ENCODE measurements at places on chromosomes 1 and 21.

- peak; percentile 58 for DNase-seq
Observed at GRCh38 chr1:65075123-65075976, 72.7 kb upstream of the AK4 start.

GRCh38 chr1:175200678-175201521 is 8.3 kb upstream of the KIAA0040 start:
- DNase-seq, result no peak

GRCh38 chr1:193141804-193142203 is 20.0 kb downstream of the CDC73 start:
- DNase-seq, result no peak

- no peak for DNase-seq
Observed at GRCh38 chr1:160567858-160568682, 11.2 kb downstream of the CD84 start.

- DNase-seq, result peak; percentile 88
Observed at GRCh38 chr1:223771814-223772770, 59.8 kb downstream of the CAPN2 start.

DNA sequence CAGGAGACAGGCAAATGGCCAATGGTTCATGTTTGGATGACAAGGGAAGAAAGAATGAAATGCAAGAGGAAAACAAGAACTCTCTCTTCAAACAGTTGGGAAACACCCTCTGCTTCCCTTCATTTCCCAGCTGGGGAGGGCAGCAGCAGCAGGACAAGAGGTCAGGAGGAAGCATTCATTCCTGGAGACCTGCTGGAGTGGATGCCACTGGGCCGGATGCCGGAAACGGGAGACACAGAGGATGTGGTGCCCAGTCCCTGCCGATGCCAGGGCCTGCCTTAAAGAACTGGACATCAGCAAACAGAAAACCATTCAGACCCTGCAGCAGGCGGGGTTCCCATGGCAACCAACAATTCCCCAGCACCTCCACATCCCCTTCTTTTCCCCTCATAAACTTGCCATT is 102.3 kb upstream of the ZNF648 start:
- no peak for DNase-seq

DNA sequence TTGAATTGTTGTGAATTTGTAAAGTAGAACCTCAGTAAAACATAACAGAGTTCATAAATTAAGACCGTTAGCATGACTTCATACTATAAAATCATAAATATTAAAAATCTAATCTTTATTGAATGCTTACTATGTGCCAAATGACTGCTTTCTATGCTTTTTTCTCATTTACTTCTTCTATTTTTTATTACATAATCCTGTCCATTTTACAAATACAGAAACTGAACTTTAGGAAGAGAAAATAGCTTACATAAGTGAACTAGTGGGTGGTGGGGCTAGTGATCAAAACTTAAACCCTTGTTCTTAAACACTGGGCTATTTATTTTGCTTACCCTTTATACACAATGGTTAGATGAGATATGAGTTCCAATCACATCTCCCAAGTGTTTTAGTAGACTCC is 122.3 kb downstream of the ZC3H11B start:
- no peak for DNase-seq

GRCh38 chr1:167109125-167109524 is 15.2 kb downstream of the STYXL2 start:
- DNase-seq, result peak; percentile 67

DNA sequence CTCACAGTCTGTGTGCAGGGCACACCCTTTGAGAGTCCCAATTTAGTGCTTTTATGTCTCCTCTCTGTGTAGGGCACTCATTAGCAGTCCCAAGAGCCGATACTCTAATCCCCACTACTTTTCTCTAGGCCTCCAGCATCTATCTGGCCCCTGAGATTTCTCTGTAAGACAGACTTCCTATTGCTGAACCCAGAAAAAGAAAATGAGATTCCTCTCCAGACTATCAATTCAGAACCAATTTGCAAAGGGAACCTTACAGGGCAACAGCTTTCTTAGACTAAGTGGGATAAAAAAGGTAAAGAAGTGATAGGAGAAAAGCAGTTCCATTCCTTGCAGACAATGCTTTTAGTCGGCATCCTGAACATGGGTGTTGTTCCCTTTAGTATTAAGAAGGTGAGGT is 172.2 kb downstream of the EDEM3 start:
- DNase-seq, result no peak

GRCh38 chr1:245129319-245130240 is 25.2 kb upstream of the KIF26B start:
- peak; percentile 5 for DNase-seq

DNA sequence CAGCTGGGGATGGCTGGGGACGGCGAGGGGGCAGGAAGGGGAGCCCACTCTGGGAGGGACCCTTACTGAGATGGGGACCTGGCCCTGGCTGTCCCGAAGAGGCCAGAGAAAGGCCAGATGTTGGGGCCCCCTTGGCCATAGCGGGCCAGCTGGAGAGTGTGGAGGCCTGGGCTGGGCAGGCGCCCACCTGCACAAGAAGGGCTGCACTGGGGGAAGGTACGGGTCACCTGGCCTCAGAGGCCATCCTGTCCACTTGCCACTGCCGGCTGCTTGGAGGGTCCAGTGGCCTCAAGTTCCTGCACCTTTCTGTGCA is 5.0 kb upstream of the PLCH2 start:
- no peak for DNase-seq

DNA sequence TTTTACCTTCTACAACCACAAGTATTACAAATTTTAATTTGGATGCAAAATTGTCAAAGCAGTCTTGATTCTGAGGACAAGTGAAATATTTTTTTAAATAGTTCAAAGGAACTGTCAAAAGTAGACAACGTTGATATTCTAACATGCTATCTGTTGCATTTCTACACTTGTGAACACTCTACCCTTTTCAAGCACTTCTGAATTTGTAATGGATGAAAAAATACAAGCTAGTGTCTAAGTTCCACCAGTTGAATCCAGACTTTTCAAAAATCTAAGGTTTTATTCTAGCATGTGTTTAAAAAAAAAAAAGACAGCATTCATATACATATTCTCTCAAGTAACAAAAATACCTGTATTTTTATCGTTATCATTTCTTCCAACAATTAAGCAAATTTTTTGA is 2.1 kb downstream of the ARID4B start:
- DNase-seq, result no peak

GRCh38 chr1:44361478-44361877 is 6.4 kb upstream of the ERI3 start:
- no peak for DNase-seq

DNA sequence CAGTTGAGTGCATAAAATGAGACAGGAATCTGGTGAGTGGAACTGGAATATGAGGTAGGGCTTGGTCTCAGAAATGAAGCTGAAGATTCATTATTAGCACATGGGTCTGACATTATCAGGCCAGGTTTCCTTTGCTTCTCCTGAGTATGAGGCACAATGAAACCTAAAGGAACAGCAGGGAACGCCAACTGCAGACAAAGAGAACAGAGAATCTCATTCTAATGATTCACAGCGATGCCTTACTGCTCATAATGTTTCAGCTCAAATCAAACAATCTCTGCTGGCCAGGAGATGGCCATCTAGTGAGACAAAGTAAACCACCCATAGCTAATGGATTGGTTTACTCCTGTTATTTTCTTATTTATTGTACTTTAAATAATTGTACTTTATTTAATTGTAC is 133.5 kb downstream of the C1orf21 start:
- no peak for DNase-seq

DNA sequence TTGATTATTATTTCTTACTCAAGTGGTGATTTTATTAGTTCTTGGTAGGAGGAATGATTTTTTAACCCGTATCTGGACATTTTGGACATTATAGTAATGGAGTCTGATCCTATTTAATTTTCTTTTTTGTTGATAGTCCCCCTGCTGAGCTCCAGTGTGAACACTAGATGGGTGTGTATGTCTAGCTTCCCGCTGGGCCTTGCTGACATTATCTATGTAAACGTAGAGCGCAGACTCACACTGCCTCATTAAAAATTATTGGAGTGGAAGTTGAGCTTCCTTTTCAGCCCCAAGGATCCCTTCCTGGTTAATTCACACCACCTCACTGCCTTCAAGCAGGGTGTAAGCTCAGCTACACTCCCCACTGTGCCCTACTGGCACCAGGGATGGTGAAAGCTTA is 467.6 kb upstream of the PKN2 start:
- DNase-seq, result no peak

DNA sequence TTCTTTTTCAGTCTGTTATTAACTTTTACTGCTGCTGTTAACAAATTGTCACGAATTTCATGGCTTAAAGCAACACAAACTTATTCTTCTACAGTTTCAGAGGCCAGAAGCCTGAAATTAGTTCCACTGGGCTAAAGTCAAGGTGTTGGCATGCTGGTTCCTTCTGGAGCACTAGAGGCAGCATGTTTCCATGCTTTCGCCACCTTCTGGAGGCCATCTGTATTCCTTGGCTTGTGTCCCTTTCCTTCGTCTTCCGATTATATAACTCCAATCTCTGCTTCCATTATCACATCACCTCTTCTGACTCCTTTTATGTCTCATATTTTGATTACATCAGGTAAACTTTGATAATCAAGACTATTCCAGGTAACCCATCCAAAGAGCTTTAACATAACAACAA is 1742.1 kb downstream of the BRINP3 start:
- peak; percentile 2 for DNase-seq

- no peak for DNase-seq
Observed at GRCh38 chr1:36752891-36753361, 270.2 kb upstream of the CSF3R start.

GRCh38 chr1:175530622-175531375 is 212.6 kb downstream of the TNR start:
- no peak for DNase-seq

DNA sequence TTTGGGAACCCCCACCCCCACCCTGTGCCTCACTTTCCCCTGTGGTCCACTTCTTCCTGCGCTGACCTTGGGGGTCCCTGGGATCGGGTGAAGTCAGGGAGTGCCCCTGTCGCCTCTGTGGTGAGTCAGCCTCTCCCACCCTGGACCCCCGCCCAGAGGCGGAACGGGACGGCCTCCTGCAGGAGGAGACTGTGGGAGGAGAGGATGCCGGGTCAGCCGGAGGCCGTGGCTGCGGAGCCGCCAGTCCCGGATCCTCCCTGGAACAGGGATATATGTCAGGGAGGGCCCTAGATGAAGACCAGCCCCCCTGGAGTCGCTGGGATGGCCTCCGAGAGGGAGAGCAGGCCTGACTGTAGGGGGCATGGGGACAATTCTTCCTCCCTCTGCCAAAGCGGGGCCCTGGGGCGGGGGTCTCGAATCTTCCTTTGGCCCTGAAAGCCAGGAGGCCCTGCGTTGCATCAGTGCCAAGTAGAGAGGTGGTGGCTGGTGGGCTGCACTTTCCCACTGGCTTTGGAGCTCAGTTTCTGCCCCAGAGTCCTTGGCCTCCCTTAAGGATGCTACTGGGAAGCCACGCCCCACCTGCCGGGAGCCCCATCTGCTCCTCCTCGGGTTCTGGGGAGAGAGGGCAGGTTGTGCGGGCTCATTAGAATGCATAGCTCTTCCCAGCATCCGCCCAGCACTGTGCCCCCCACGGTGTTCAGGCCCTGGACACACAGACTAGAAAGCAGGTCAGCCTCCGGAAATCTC is 930 bp downstream of the ARHGEF10L start:
- DNase-seq, result peak; percentile 23

DNA sequence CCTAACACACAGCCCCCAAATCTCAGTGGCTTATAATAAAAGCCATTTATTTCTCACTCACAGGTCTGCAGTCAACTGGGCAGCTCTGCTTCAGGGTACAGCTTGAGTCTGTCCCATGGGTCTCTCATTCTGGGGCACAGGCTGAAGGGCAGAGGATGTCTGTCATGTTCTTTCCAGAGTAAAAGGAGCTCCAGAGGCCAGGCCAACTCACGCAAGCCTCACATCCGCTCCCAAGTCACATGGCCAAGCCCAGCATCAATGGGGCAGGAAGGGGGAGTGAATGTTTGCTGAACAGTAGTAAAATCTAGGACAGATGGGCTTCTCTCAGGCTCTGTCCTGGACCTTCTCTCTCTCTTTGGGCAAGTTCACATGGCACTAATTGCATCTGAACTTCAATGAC is 7.1 kb upstream of the SSBP3 start:
- peak; percentile 79 for DNase-seq

DNA sequence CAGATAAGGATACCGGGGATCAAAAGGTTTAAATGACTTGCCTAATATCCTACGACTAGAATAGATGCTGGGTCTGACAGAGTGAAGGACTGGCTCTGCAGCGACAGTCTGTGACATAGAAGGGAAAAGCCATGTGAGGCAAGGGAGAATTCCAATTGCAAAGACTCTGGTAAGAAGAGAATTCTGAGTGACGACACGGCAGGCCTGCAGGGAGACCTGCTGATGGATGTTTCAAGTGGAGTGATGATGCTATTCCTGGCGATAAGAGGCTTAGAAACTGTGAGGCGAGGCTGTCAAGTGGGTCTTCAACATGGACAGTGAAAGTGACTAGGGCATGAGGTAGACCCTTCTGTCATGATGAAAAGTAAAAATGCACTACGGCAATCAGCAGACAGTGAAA is 176.6 kb upstream of the PBX1 start:
- DNase-seq, result no peak

DNA sequence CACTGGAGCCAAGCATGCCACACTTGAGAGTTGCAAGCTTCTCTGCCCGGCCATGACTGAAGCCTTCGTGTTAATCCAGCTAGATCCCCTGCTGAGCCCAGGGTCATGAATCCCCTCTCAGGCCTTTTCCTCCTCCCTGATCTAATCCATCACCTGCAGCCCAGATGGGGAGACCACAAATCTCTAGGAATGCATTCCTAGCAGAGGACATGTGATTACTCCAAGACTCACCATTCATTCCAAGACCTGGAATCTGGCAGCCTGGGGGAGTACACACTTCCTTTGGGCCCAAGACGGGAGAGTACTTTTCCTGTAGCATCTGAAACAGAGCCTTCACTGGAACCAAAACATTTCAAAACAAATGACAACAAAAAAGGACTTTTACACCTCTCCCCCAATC is 269.3 kb upstream of the NFIA start:
- no peak for DNase-seq

DNA sequence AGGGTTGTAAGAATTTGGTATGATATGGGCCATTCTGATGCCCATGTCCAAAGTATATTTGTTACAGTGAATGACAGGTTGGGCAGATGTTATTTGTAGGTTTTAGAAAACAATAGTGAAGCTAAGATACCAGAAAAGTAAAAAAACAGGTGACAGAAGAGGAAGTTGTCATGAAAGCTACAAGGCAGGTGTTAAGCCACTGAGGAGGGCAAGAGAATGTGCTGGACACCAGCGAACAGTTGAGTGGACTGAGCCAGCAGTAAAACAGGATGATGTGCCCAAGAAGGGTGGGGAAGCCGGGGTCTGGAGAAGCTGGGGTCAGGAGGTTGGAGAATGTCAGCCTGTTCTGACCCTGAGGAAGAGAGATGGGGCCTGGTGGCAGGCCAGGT is 83.3 kb downstream of the DTL start:
- DNase-seq, result no peak

DNA sequence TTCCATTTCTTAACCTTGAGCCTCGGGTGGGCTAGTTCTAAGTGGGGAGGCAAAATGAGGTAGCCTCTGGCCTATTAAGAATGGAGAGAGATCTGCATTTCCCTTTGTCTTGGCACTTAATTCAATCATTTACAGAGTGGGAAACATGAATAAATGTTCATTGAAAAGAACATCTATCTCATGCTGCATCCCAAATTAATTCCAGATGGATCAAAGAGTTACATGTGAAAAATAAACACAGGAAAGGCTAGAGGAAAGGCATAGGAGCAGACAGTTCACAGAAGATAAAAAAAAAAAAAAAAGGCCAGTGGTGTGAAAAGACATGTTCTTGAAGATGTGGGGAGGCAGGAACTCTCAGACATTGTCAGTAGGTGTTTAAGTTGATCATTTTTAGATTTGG is 35.7 kb upstream of the EPS8L3 start:
- DNase-seq, result peak; percentile 50

- no peak for DNase-seq
Observed at GRCh38 chr1:109050228-109050995, 8.5 kb upstream of the WDR47 start.

GRCh38 chr1:175171036-175171913 is 21.3 kb downstream of the KIAA0040 start:
- no peak for DNase-seq
